ENCODE measurements at places on chromosomes 3 and 15. TPM values are rescaled to one million over a fixed set of nuclear protein-coding genes. Genes with fewer than 3 reads are reported as not detected.

DNA sequence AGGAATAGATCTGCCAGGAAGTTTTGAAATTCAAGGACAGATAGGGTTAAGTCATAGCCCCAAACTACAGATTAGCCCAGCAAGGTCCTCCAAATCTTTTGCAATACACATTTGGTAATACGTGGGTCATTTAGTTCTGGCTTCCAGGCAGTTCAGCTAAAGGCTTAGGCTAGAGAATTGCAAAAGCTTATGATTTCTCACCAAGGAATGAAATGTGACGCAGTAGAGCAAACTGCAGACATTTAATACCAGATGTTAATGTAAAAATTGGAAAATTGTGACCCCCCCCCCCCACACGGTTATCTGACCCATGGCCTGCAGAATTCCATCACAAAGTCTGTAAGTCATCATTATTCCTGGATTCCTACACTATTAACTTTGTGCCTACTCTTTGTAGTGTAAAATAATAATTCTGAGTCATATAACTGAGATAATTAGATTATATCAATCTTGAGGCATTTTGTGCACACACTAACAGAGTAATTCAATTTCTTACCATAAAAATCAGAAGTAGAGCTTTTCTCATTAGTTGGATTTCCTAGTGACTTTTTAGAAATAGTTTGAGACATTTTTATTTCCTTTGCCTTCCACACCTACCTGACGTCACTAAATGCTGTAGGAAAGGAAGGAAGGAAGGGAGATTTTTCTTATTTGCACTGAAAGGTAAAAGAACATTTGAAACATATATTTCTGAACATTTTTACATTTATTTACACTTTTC is 235.2 kb downstream of the DTWD1 start:
- no peak for DNase-seq

GRCh38 chr15:34520566-34520965 is 62.9 kb downstream of the GOLGA8B start:
- no peak for DNase-seq

GRCh38 chr15:78768096-78768495 is 43.2 kb downstream of the ADAMTS7 start:
- no peak for DNase-seq

DNA sequence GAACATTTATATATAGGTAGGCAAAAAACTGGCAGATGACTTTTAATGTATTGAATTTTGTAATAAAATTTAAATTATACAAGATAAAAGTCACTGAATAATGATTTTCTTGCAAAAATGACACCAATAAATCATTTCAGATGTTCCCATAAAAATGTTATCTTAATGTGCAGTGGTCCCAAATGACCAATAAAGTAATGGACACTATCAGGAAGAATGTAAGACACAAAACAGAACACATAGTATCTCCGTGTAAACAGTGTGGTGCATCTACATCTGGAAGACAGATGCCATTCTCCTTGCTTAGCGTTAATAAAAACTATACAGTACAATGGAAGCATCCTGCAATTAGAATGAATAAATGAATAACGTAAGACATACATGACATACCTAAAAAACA is 41.5 kb downstream of the FGF7 start:
- no peak for DNase-seq

- DNase-seq: no peak
These were observed 63.6 kb upstream of the MEF2A start for GRCh38 chr15:99502182-99502581.

DNA sequence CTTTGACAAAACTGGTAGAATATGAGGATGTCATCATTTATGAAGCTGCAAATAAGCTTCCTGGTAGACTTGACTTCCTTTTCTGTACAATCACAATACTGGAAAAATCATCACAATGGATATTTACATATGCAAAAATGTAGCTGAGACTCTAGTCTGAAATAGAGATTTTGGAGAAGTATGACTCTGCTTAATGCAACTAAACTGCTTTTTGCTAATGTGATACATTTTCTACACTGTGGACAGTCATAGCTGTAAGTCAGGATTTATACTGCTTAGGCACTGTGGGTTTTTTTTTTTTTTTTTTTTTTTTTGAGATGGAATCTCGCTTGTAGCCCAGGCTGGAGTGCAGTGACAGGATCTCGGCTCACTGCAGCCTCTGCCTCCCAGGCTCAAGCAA is 34.5 kb upstream of the ST3GAL6 start:
- DNase-seq: no peak

DNA sequence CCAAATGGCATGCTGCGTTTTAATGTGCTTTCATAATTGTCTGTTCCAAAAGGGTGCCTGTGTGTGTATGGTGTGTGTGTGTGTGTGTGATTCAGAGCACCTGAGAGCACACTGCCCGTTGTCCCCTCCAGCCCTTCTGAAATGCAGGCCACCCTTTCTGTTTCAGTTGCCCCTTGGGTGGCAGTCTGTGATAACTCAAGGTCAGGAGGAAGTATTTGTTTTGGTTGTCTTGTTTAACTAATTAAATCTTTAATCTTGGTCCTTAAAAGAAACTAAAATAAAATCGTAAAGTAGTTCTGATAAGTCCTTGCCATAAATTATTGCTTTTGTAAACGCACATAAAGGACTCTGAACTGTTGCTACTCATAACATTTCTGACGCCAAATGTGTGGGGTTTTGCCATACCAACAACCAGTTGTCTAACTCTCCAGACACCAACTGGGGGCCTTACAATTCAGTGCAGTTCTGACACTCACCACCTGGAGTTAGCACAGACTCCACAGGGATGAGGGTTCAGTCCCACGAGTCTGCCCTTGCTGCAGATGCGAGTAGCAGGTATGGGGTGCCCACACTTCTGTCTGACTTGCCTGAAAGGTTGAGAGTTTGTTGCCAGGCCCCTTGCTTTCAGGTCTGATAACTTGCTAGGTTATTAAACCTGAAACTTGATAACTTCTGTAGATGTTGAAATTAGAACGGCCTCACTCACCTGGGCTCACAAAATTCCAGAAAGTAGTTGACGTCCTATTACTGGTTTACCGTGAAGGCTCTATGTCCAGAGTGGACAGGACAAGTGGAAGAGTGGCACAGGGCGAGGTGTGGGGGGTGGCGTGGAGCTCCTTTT is 157.3 kb downstream of the IGF1R start:
- DNase-seq: no peak

DNA sequence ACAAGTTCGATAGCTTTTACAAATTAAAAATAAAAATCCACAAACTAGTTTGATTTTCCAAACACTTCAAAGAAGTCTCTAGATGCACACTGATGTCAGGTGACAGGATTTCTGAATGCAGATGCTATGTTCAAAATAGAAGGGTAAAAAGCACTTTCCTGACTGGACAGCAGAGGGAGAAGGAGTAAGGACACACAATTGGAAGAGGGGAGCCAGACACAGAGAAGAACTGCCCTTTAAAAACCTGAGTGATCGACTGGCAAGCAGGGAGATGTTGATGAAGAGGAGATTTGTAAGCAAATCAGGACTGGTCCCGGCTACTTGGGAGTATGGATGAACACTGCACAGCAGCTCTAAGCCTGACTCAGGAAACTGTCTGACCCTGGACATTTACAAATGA is 612.8 kb downstream of the MAGI1 start:
- DNase-seq: no peak

- DNase-seq: no peak
These were observed 61.3 kb downstream of the SMAD3 start for GRCh38 chr15:67126551-67127330.

GRCh38 chr3:183473969-183474368 is 45.5 kb upstream of the MCF2L2 start:
- DNase-seq: no peak

- no peak for DNase-seq
These were observed 51.2 kb downstream of the CHAC1 start for GRCh38 chr15:41004490-41004889.

DNA sequence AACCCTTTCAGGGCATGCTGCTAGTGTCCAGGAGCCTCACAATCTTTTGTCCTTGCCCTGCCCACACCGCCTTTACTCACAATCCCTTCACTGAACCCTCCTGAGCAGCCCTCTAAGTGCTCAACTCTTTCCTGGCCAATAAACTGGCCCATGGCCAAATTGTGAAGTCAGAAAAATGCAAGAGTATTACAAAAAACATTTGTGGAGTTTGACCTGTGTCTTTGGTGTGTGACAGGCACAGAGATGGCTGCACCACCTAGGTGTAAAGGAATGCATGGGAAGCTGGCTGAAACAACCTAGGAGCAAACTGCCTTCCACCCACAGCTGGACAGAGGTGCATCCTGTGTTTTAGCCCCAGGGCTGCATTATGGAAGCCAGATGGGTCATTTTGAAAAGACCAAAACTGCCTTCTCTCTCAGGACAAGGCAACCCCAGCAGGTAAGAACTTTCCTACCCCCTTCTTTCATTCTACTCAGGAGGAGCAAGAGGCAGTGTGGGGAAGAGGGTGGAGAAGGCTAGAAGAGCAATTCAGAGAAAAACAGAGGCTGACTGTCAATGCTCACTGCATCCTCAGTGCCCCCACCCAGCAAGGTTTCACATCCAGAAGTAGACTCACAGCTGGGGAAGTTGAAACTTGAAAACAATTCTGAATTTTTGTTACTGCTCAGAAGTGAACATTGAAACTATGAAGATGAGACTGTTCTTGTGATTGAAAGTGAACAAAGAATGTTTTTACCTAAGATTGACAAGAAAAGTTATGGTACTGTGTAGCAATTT is 78.6 kb downstream of the TRIM42 start:
- no peak for DNase-seq

GRCh38 chr3:55189359-55189801 is 261.5 kb upstream of the LRTM1 start:
- no peak for DNase-seq

DNA sequence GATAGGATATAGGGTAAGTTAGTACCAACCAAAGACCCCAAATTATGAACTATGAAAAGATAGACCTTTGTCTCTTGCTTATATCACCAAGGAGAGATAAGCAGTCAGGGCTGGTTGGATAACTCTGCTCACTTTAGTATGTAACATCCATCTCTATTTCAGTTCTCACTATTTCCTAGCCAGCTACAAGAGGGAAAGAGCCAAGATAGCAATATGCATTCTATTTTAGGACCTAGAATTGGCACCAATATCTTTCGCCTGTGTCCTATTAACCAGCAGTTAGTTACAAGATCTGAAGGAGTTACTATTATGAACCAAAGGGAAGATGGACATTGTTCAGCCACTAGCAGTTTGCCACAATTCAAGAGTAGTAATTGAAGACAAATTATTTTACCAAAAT is 457.5 kb downstream of the NSUN3 start:
- no peak for DNase-seq

DNA sequence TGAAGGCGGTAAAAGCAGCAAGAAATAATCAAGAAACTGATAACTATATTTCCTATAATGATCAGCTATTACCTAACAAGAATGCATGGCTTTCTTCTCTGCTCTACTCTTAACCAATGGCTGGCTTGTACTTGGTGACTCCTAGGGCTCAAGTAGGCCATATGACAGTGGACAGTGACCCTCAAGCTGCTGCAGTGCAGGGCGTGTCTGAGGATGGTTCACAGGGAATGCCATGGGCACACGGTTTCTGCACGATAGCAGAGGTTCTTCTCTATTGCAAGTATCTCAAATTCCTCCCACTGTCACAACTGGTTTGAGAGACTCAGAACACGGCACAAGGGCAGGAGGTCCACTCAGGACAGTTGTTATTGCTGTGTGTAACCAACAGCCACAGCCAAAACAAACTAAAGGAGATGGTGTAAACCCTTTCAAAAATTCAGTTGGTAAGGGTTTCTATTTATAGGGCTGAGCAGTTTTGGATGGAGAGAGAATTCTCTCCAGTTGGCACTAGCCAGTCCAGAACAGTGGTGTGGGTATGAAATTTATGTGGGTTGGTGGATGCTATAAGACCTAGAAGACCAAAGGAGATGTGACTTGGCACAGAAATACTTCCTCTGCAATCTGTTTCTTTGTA is 103.2 kb upstream of the ST8SIA2 start:
- no peak for DNase-seq

Gene GRAMD1C
- polyA plus RNA-seq: 24.1 TPM

Gene TM4SF4
- polyA plus RNA-seq: 2.5 TPM

Gene ILDR1
- polyA plus RNA-seq: 8.3 TPM

Gene CFAP100
- 1.1 TPM for polyA plus RNA-seq

Gene ROBO2
- polyA plus RNA-seq: 89.3 TPM

Gene CHDH
- polyA plus RNA-seq: 8.8 TPM

Gene PLOD2
- polyA plus RNA-seq: 176 TPM
